ENCODE measurements at places on chromosomes 1 and 21. TPM values are rescaled to one million over a fixed set of nuclear protein-coding genes. Genes with fewer than 3 reads are reported as not detected.

GRCh38 chr21:31329456-31330143 is 14.5 kb downstream of the TIAM1 start:
- DNase-seq, result no peak
- no peaks in the 10 kb centered on the region for H3K27me3 ChIP-seq
- H3K27ac ChIP-seq, result no peak overlapping the region

- H3K36me3 ChIP-seq, result no peaks in the 10 kb centered on the region
- H3K27ac ChIP-seq, result peak overlapping the region; percentile 71
These were observed 5.8 kb upstream of the FAM167B start for GRCh38 chr1:32241001-32241763.

GRCh38 chr1:25642574-25643108 is 26.1 kb downstream of the MAN1C1 start:
- H3K4me3 ChIP-seq, result no peak overlapping the region
- peak; percentile 51 for DNase-seq
- peaks cover 27% of the 10 kb centered on the region for H3K4me1 ChIP-seq
- peak overlapping the region; percentile 79 for H3K27ac ChIP-seq
- no peaks in the 10 kb centered on the region for H3K36me3 ChIP-seq

- H3K4me3 ChIP-seq, result no peak overlapping the region
- peak overlapping the region; percentile 9 for H3K27ac ChIP-seq
- H3K36me3 ChIP-seq, result peaks cover 7% of the 10 kb centered on the region
- H3K27me3 ChIP-seq, result no peaks in the 10 kb centered on the region
- H3K4me1 ChIP-seq, result no peaks in the 10 kb centered on the region
These were observed 405 bp upstream of the GADD45A start for GRCh38 chr1:67684526-67685066.

GRCh38 chr1:160717306-160717705 is 5.7 kb upstream of the CD48 start:
- no peak for DNase-seq
- no peak overlapping the region for H3K4me3 ChIP-seq
- no peaks in the 10 kb centered on the region for H3K4me1 ChIP-seq

GRCh38 chr21:46187261-46187660 is 3.0 kb upstream of the SPATC1L start:
- H3K4me1 ChIP-seq, result peaks cover 7% of the 10 kb centered on the region
- no peaks in the 10 kb centered on the region for H3K27me3 ChIP-seq
- DNase-seq, result no peak
- peaks cover 3% of the 10 kb centered on the region for H3K36me3 ChIP-seq

DNA sequence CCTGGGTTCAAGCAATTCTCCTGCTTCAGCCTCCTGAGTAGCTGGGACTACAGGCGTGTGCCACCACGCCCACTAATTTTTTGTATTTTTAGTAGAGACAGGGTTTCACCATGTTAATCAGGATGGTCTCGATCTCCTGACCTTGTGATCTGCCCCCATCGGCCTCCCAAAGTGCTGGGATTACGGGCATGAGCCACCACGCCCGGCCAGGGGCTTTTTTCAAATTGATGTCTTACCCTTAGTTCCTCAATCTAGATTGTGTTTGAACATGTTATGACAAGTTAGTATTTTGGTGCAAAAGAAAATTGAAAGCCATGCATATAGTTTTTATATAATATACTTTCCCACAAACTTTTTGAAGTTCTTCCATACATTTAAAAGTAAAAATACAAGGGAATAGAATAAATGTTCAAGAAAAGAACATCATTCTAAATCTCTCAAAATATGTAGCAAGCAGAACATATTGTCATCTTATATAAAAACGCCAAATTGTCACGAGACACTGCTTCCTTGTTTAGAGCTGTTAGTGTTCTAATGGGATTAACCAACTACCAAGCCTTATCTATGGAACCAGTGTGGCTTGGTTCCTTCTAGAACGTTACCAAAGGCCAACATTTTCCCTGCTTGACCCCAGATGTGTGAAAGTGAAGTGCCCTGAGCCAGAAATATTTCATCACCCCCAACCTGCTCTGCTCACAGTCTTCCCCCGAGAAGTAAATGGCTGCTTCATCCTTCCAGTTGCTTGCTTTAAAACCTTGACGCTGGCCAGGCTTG is 9.5 kb upstream of the PLEKHM2 start:
- no peak overlapping the region for H3K27ac ChIP-seq
- no peaks in the 10 kb centered on the region for H3K27me3 ChIP-seq
- no peaks in the 10 kb centered on the region for H3K36me3 ChIP-seq
- DNase-seq, result no peak
- no peaks in the 10 kb centered on the region for H3K4me1 ChIP-seq

GRCh38 chr1:7588457-7588827 is 182.7 kb upstream of the VAMP3 start:
- no peaks in the 10 kb centered on the region for H3K4me1 ChIP-seq
- no peaks in the 10 kb centered on the region for H3K27me3 ChIP-seq
- no peak overlapping the region for H3K27ac ChIP-seq
- no peaks in the 10 kb centered on the region for H3K36me3 ChIP-seq

GRCh38 chr1:228863776-228864175 is 128.5 kb downstream of the RHOU start:
- H3K36me3 ChIP-seq, result no peaks in the 10 kb centered on the region
- no peak overlapping the region for H3K4me3 ChIP-seq
- DNase-seq, result no peak
- H3K27ac ChIP-seq, result no peak overlapping the region
- H3K27me3 ChIP-seq, result no peaks in the 10 kb centered on the region
- no peaks in the 10 kb centered on the region for H3K4me1 ChIP-seq

- H3K4me1 ChIP-seq, result no peaks in the 10 kb centered on the region
- H3K27me3 ChIP-seq, result no peaks in the 10 kb centered on the region
- H3K36me3 ChIP-seq, result no peaks in the 10 kb centered on the region
- H3K27ac ChIP-seq, result no peak overlapping the region
These were observed 104.8 kb upstream of the GRIK1 start for GRCh38 chr21:30044447-30045064.

GRCh38 chr1:90840352-90840751 is 123.2 kb upstream of the BARHL2 start:
- H3K27me3 ChIP-seq, result peaks cover 73% of the 10 kb centered on the region
- no peak for DNase-seq
- no peaks in the 10 kb centered on the region for H3K36me3 ChIP-seq
- H3K27ac ChIP-seq, result no peak overlapping the region
- no peaks in the 10 kb centered on the region for H3K4me1 ChIP-seq

- no peaks in the 10 kb centered on the region for H3K27me3 ChIP-seq
- no peak overlapping the region for H3K4me3 ChIP-seq
- DNase-seq, result no peak
These were observed 222.0 kb downstream of the CAMTA1 start for GRCh38 chr1:7006996-7007871.

Gene PCP4
- 1.3 TPM for total RNA-seq

Gene LSS
- 110 TPM for total RNA-seq

DNA sequence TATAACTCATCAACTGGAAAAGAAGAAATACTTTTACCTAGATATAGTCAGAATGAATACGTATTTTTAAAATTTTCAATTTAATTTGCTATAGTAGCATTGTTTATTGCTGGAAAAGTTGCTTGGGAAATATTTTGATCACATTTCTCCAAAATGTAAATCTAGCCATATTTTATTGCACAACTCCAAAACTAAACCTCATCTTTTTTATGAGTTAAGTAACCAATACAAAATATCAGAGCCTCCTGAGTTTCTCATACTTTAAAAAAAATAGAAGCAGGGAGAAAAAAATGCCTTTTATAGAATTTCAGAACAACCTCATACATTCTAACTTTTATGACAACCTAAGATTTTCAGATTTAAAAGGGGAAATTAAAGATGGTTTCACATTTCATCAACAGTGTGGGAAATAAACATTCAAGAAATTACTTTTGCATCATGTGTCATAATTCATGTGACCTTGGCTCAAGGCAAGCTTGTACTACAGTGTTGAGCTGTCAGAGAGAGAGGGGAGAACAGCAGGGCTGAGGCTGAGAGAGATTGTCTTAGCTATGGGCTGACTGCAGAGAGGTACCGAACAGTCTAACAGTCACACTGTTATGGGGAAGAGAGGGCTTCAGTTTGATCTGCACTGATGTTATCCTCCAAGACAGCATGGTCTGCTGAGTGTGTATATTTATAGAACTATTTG is 519.0 kb downstream of the LTN1 start:
- peaks cover 6% of the 10 kb centered on the region for H3K4me1 ChIP-seq
- DNase-seq, result peak; percentile 72
- no peak overlapping the region for H3K27ac ChIP-seq
- H3K36me3 ChIP-seq, result no peaks in the 10 kb centered on the region
- H3K4me3 ChIP-seq, result no peak overlapping the region

Gene CRB1
- total RNA-seq, result 0.55 TPM

DNA sequence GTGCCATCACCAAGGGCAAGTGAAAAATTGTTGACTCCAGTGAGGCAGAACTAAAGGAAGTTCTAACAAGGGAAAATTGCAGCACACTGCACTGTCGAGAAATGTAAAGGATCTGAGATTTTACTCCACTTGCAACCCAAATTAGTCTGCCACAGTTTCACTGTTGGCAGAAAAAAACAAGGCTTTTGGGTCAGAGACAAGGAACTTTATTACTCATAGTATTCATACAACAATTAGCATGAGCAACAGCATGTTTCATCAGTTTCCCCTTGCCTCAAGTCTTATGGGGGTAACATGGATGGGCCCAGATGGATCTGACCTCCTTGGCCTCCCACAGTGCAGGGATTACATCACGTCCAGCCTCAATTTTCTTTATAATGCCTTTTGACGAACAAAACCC is 125.3 kb downstream of the LTN1 start:
- no peaks in the 10 kb centered on the region for H3K4me1 ChIP-seq
- no peak for DNase-seq
- no peak overlapping the region for H3K27ac ChIP-seq

Gene MNDA
- 25.0 TPM for total RNA-seq

DNA sequence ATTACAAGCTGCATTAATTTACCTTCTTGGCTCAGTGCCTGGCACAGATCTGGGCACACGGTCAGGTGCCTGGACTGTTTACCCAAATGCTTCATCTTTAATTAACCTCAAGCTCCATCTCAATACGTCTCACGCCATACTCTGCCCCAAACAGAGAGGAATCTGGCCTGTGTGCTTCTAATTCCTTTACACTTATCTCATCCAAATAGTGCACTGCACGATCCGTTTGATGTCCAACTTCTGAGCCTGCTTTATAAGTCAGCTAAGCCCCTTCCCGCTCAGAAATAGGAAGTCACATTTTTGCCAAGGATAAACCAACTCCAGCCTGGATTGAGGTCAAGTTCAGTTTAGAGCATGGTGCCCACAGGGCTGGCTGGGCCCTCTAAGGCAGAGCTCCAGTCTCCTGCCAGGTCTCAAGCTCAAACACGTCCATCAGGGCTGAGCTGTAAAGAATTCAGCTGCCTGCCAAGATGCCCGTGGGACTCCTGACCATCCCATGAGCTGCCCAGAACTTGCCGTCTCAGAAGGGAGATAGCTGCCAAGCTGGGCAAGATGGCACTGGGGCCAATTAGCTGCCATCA is 233.5 kb downstream of the TRABD2B start:
- DNase-seq, result peak; percentile 40
- H3K27me3 ChIP-seq, result no peaks in the 10 kb centered on the region
- H3K4me3 ChIP-seq, result no peak overlapping the region
- H3K36me3 ChIP-seq, result no peaks in the 10 kb centered on the region
- H3K27ac ChIP-seq, result no peak overlapping the region

Gene WNT9A
- total RNA-seq, result 5.5 TPM

DNA sequence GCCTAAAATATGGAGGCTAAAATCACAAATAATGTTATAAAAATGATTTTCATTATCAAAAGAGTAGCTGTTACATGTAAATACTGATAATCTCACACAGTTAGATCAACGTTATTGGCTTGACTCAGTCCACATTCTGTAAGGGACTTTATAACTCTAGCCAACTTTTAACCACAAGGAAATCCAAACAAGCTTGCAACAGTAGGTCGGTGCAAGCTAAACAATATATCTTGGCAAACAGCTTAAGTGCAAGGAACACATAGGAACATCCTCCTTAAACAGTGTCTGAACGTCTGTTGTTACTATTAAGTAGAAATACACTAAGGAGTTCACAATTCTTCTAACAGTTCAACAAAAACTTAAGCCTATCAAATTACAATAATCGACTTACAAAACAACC is 126.7 kb downstream of the EIF4G3 start:
- H3K27me3 ChIP-seq, result no peaks in the 10 kb centered on the region
- H3K27ac ChIP-seq, result no peak overlapping the region
- H3K4me1 ChIP-seq, result no peaks in the 10 kb centered on the region
- H3K4me3 ChIP-seq, result no peak overlapping the region
- H3K36me3 ChIP-seq, result no peaks in the 10 kb centered on the region
- DNase-seq, result peak; percentile 80

GRCh38 chr1:35536556-35537162 is 20.5 kb downstream of the KIAA0319L start:
- no peaks in the 10 kb centered on the region for H3K27me3 ChIP-seq
- no peak for DNase-seq
- no peak overlapping the region for H3K4me3 ChIP-seq
- no peaks in the 10 kb centered on the region for H3K36me3 ChIP-seq

GRCh38 chr1:153401461-153401860 is 10.6 kb upstream of the S100A8 start:
- no peaks in the 10 kb centered on the region for H3K27me3 ChIP-seq
- no peaks in the 10 kb centered on the region for H3K4me1 ChIP-seq
- H3K36me3 ChIP-seq, result no peaks in the 10 kb centered on the region
- DNase-seq, result no peak

DNA sequence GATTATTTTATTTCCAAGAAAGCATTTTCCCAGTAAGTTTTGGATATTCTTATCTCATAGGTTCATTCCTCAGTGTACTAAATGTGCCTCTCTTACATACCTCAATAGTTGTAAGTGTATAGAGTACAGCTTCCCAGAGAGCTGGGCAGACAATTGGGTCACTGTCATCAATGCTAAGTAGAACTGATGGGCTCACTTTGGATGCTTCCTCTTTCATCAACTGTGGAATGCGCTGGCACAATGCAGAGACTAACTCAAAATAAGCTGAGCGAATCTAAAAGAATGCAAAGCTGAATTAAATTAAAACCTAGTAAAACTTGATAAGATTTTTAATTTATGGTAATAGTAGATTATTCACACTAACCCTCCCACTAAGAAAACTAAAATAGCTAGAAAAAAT is 21.5 kb downstream of the LTN1 start:
- H3K27me3 ChIP-seq, result no peaks in the 10 kb centered on the region
- H3K27ac ChIP-seq, result no peak overlapping the region
- H3K4me3 ChIP-seq, result no peak overlapping the region
- no peaks in the 10 kb centered on the region for H3K4me1 ChIP-seq
- DNase-seq, result no peak
- H3K36me3 ChIP-seq, result peaks cover 22% of the 10 kb centered on the region

- no peaks in the 10 kb centered on the region for H3K27me3 ChIP-seq
- DNase-seq, result peak; percentile 81
- H3K4me3 ChIP-seq, result no peak overlapping the region
- no peak overlapping the region for H3K27ac ChIP-seq
- no peaks in the 10 kb centered on the region for H3K36me3 ChIP-seq
These were observed 42.1 kb downstream of the LRRC8B start for GRCh38 chr1:89566761-89567174.

Gene THEM4
- total RNA-seq, result 15.6 TPM

DNA sequence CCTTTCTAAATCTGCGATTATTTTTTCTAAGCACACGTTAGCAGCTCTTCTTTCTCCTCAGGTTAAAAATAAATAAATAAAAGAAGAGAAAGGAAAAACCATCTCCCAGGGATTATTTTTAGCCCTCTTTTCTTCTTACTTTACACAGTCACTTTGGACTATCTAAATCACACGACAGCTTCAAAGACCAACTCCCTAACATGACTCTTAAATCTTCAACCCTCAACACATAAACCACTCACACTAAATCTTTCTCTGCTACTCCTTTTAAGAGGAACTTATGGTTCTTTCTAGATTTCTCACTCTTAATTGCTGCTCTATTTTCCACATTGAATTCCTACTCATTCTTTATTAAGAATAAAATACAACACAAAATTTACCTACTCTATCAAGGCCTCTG is 1095.0 kb upstream of the B3GALT2 start:
- H3K4me3 ChIP-seq, result no peak overlapping the region
- DNase-seq, result no peak
- H3K27me3 ChIP-seq, result no peaks in the 10 kb centered on the region
- H3K27ac ChIP-seq, result no peak overlapping the region
- no peaks in the 10 kb centered on the region for H3K4me1 ChIP-seq
